ENCODE measurements at places on chromosomes 13 and 19.
A peak's percentile ranks its signal among the peaks of the same experiment; 100 is the strongest.

GRCh38 chr19:42629191-42629590, 34.5 kb upstream of the CEACAM8 start:
- DNase-seq: no peak

- DNase-seq: peak; percentile 25
These were observed 1.0 kb upstream of the CHAMP1 start for GRCh38 chr13:114313061-114313860.

DNA sequence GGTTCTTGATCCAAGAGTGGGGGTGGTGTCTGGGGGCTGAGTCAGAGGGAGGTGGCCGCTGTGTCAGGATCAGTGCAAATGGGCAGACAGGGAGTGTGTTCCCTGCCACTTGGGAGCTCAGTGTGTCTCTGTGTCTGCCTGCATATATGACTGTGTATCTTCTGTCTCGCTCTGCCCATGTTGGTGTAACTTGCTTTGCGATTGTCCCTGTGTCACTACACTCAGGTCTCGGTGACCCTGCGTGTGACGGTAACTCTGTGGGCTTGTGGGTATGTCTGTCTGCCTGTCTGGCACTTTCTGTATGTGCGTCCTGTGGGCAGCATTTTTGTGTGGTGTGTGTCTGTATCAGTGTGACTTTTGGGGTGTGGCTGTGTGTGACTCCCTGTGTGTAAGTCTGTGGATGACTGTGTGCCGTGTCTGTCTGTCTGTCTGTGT, 8.2 kb upstream of the ERFL start:
- DNase-seq: no peak

DNA sequence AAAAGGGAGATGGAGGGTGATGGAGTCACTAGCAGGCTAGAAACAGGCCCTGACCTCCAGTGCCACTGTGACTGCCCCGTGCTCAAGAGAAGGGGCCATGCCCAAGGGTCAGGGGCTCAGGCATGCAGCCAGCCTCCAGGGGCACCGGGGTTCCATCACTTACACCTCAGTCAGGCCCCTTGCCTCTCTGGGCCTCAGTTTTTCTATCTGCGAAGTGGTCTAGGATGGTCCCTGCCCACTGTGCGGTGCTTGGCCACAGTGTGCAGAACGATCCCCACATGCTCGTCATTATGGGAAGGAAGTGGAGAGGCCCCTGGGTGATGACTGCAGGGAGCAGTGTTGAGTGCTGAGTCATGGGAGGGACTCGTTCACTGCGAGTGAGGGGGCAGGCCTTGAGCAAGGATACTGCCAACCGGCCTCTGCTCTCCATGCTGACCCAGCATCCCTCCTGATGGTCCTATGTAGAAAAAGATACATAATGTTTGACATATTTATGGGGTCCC, 23.1 kb downstream of the TMED1 start:
- no peak for DNase-seq

DNA sequence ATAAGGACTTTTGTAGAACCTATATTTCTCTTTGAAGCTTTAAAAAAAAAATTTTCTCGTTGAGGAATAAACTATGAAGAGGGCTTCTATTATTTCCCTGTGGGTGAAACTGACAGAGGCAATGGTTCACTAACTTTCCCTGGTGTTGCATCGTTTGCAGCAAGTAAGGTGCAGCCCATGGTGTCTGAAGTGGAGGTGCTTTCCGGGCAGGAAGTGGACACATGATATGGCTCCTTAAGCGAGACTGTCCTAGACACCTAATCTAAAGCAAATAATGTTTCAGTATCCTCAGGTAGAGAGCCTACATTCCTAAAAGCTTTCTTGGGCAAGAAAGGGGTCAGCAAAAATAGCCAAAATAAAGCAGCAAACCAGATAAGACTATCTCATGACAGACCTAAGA, 437.6 kb upstream of the ARGLU1 start:
- no peak for DNase-seq

DNA sequence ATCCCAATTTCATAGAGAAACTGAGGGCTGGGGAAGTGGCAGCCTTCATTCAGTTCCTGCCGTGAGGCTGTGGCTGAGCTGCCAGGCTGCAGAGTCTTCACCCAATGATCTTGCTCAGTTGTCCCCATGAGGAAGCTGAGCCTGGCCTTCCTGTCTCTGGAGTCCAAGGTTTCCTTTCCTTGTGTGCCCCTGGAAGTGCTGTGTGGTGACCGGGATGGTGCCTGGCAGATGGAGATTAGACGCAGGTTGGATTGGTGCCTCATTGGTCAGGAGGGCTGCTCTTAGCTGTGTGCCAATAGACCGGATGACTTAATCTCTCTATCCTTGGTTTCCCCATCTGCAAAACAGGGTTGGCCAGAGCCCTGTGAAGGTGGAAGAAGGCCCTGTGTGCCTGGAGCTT, 24.6 kb downstream of the DNM2 start:
- no peak for DNase-seq

DNA sequence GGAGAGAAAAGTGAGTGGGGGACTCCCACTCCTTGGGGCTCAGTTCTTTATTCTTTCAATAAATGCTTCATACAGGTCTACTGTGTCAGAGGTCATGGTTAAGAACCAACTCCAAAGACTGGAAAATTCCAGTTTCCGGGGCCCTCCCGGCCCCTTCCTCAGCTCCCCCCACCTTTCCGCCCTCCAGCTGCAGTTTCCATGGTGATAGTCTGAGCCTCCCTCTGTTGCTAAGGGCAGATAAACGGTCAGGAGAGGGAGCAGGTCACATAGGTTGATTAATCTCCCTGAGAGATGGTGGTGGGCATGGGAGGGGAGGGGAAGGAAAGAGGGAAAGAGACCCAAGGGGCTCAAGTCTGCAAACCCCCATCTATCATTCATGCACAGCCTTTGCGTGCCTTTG, 131.5 kb upstream of the USP29 start:
- no peak for DNase-seq

GRCh38 chr13:22077205-22077683, 406.4 kb downstream of the FGF9 start:
- no peak for DNase-seq

- peak; percentile 21 for DNase-seq
These were observed at the start of gene CHST8 for GRCh38 chr19:33621811-33622504. CHST8 (plus strand) TSS chr19:33621953; CDS start chr19:33689262, 67,309 bp downstream.

GRCh38 chr19:45529420-45529785, 22.1 kb downstream of the VASP start:
- no peak for DNase-seq

- no peak for DNase-seq
These were observed 129.3 kb upstream of the SERP2 start for GRCh38 chr13:44244288-44244687.

GRCh38 chr19:15284896-15285295, 47.4 kb downstream of the BRD4 start:
- DNase-seq: no peak

DNA sequence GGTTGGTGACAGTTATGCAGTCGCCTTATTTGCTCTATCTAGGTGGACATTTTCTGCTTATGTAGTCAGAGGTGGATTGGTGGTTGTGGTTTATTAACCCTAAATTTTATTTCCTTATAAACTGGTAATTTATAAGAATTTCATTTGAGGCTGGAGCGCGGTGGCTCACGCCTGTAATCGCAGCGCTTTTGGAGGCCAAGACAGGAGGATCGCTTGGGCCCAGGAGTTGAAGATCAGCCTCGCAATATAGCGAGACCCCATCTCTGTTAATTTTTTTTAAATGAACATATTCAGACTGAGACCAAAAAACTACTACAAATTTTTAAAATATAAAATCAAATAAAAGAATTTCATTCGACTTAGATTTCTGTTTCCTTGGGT, 810 bp downstream of the ZNF627 start:
- DNase-seq: no peak

GRCh38 chr13:93953841-93954240, 525.6 kb downstream of the DCT start:
- no peak for DNase-seq

- no peak for DNase-seq
These were observed 129.0 kb upstream of the SPRY2 start for GRCh38 chr13:80469853-80470381.

- DNase-seq: no peak
These were observed 4.5 kb upstream of the LAIR1 start for GRCh38 chr19:54369082-54369687.

- no peak for DNase-seq
These were observed 24.9 kb upstream of the DPP9 start for GRCh38 chr19:4748589-4748988.

DNA sequence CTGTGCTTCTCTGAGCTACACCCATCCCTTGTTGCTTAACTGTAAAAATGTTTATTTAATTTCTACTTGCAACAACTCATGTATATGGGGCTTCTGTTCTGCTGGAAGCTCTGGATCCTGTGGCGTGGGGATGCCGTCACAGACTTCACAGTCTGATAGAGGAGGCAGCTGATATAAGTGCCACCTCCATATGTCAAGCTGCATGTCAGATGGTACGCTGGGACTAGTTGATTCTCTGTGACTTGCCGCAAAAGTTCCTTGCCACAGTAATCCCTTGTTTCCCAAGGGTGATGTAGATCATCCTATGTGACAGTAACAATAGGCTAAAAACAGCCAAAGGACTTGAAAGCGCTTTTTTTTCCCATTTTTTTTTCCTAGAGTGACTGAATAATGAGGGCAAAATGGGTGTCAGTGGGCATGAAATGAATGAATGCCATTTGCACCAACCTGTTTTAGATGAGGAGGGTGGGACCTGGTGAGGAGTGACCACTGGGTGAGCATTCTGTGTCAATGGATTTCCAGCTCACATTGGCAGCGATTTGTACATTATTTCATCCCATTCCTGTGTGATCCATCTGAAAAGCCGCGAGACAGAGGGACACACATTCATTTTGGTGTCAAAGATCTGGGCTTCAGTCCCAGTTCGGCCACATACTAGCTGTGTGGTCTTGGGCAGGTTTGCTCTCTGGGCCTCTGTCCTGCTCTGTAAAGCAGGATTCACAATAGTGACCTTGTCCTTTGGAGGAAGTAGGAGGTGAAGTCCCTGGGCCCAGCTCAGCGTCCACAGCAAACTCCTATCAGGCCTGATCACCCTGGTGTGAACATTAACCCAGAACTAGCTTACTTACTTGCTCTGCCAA, 88.9 kb upstream of the RNF113B start:
- DNase-seq: no peak

DNA sequence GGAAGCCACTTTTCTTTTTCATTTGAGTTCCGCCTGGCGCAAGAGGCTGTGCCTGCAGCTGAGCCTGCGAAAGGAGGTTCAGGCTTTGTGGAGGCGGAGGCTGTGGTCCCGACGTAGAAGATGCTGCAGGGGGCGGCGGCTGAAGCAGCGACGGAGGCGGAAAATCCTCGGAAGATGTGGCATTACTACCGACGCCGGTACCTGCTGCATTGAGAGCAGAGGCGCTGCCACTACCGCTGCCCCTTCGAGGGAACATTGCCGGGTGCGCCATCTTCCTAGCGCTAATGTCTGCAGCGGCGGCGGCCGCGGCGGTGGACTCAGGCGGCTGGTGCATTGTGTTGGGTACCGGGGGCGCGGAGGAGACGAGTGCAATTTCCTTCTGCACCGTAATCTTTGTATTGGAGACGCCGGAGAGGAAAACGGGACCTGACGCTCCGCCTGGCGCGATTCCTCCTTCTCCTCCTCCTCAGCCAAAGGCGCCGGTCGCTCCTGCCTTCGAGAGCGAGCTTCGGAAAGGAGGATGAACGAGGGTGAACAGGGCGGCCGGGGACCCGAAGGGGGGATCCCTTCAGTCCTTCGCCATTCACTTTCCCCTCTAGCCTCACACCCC, at the start of gene TSC22D1:
Gene TSC22D1, minus strand, starts transcription at position 590 of the 610 bp plus-strand sequence. Its CDS starts 256 bp downstream, at position 334.
- peak; percentile 47 for DNase-seq

DNA sequence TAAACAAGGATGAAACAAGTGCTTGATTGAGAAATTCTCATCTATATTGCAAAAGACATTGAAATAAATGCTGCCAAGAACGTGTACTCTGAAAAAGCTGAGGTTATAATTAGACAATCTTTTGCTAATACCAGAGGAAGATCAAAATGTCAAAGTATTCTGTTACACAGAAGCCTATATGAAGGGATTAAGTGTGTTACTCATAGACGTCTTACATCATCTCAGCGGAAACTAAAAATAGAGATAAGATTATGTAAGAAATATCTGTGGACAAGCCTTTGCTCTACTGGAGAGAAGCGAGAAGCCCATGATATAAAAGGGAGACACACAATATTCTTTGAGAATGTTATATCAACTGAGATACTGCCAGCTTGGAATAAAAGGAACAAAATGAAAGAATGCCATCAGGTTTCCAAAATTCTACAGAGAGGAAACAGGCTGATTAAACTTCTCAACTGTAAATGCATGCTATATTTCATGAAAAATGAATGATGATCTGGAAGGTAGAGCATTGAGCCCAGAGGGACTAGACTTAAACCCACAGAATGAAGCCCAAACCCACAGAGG, 699.0 kb downstream of the GPC5 start:
- DNase-seq: no peak

DNA sequence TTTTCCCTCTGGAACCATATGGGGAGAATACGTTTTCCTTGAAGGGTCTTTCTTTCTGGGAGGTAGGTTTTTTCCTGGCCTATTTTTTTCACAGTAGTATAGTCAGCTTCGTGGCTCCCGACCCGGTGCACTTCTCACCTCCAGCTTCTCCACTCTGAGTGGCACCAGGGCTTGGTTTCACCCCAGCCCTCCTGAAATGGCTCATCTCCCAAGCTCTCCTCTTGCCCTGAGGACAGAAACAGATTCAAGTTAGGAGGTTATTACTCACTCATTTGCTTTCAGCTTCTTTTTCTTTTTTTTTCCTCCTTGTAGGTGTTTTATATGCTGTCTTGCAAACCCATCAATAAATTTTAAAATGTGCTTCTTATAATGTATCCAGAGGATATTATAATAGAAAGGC, 199.3 kb downstream of the RFC3 start:
- DNase-seq: no peak

DNA sequence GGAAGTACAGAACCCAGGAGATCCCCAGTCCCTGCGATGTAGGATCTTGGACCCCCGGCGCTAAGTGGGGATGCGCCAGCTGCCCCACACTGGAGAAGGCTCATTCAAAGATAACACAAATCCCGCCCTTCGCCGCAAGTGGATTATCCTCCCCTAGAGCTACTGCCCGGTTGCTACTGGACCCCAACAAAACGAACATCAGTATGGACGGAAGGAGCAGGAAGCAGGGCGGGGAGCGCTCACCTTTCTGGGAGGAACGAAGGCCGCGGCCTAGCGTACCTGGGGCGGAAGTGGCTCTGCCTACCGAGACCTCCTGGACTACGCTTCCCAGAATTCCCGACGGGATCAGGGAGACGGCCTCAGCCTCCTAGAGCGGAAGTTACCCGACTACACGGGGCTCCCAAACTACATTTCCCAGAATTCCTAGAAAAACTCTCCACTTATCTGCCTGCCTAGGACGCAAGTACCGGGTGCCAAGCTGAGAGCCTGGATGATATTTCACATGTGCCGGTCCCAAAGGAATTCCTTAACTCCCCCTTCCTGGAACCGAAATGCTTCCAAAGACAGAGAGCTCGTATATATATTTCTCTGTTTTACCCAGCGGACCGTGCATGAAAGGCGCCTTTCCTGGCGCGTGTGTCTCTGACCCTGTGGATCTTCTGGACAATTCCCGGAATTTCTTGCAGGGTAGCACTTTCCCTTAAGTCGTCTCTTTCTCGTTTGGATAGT, at the start of gene ZNF112:
Gene ZNF112, minus strand, starts transcription at position 298 of the 729 bp plus-strand sequence. CDS start 16,141 bp downstream, outside the sequence.
- DNase-seq: no peak

- no peak for DNase-seq
These were observed 97.9 kb upstream of the RNF113B start for GRCh38 chr13:98274921-98275487.

Data from germinal center (tissue), 1 donor.